ENCODE measurements at places on chromosomes 4 and X.

GRCh38 chr4:168923526-168924194, 86.4 kb downstream of the CBR4 start:
- DNase-seq, result no peak

DNA sequence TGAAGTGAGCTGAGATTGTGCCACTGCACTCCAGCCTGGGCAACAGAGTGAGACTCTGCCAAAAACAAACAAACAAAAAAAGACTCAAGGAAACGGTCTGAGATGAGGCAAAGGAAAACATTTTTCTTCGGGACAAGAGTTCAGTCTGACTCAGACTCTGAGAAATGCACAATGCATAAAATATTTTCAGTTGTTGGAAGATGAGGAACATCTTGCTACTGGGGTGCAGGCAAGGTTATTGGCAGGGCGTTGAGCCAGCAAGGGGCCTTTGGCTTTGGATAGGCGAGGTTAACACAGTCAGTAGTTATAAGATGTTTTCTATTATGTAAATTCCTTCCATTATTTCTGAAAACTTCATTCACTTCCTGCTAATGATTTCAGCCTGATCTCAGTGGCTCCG, 96.1 kb upstream of the VCX start:
- DNase-seq, result no peak

- DNase-seq, result no peak
Measured at GRCh38 chr4:144782345-144782744, 136.4 kb downstream of the HHIP start.

GRCh38 chrX:48595929-48596328, 1.4 kb upstream of the WDR13 start:
- no peak for DNase-seq

DNA sequence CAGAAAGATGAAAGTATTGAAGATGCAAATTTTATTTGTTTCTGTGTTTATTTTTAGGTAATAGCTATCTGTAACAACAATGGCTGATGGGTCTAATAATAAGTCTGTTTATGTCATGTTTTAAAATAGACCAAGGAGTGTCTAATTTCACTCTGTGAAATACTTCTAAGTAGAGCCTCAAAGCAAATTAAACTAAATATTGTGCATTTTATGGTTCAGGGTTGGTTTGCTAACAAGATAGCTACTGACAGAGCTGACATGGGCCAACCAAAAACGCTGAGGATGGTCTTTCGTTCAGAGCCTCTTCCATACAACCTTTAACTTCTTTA, 437.6 kb upstream of the CTSO start:
- DNase-seq, result no peak

GRCh38 chr4:89447543-89447942, 139.9 kb upstream of the GPRIN3 start:
- DNase-seq, result no peak

GRCh38 chr4:181870326-181870725, 372.9 kb upstream of the TENM3 start:
- DNase-seq, result no peak

DNA sequence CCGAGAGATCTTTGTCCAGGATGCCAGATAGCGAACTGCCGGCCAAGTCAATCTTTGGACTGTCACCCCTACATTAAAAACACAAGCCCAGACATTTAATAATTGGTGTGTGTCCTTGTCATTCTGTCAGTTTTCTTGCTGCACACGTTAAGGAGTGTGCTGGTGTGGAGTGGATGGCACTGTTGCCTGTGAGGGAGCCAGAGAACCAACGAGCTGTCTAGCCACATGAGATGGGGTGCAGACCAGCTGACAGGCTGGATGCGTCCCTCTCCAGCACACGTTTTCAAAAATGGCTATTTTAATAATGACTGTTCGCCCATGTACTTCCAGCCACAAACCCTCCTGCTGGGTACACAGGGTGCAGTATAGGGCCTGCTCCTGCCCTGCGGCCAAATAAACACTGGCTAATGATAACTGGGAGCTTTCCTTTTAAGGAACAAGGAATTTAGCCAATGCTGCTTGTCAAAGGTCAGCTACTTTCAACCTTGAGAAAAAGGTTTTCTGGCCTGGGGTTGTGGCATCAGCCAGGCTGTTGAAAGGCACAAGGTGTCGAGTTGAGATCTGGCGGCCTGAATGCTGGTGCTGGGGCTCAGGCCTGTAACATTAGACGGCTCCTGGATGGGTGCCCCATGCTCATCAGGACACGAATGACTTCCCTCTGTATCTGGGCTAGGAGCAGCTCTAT, 54.0 kb upstream of the MAP3K15 start:
- DNase-seq, result peak; percentile 68

DNA sequence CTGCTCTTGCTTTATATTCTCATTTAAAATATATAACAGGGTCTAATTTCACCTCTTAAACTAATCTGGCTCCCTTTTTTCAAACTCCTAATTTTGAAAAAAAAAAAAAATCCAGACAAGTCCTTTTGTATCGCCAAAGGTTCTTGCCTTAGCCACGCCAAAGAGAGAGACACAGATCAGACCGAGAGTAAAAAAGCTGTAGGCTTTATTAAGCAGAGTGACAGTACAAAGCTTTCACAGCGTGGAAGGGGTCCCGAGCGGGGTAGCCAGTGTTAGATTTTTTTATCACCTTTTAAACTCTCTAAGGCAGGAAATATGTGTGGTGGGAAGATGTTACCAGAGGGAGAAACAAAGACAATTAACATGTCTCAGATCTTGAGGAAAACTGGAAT, 54.1 kb downstream of the PAGE2 start:
- no peak for DNase-seq

- DNase-seq, result no peak
Measured at GRCh38 chr4:10944321-10944720, 259.8 kb upstream of the CLNK start.

- DNase-seq, result peak; percentile 78
Measured at GRCh38 chr4:140756319-140757231, at the start of gene TBC1D9. Gene TBC1D9, minus strand, starts transcription at chr4:140756385. Its CDS starts 340 bp downstream, at chr4:140756045.

DNA sequence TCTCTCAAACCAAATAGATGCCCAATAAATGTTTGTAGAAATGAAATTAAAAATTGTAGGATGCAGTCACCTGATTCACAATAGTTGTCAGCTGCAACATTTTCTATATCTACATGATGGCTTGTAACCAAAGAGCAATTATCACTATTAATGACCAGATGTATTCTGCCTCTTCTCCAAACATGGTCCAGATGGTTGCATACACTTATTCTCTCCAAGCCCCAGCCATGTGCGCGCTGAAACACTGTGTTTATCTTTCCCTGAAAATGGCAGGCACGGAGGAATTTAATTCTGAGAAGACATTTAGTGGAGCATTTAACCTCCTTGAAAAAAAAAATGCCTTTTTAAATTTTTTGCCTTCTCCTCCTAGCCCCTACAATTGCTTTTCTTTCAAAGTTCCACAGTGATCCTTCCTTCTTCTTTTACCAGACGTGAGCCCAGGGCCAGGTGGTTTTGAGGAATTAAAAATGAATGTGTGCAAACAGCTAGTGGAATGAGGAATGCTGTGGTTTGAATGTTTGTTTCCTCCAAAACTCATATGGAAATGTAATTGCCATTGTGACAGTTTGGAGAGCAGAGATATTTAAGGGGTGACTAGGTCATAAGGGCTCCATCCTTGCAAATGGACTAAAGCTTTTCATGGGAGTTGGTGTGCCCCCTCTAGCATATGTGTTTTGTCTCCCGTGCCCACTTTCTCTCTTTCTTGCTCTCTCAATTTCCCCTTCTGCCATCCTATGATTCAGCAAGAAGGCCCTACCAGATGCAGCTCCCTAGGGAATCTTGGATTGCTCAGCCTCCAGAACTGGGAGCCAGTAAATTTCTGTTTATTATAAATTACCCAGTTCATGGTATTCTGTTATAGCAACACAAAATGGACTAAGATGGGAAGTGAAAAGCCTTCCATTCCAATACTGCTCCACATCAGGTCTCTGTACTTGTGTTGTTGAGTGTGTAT, 136.0 kb downstream of the GABRB1 start:
- no peak for DNase-seq

DNA sequence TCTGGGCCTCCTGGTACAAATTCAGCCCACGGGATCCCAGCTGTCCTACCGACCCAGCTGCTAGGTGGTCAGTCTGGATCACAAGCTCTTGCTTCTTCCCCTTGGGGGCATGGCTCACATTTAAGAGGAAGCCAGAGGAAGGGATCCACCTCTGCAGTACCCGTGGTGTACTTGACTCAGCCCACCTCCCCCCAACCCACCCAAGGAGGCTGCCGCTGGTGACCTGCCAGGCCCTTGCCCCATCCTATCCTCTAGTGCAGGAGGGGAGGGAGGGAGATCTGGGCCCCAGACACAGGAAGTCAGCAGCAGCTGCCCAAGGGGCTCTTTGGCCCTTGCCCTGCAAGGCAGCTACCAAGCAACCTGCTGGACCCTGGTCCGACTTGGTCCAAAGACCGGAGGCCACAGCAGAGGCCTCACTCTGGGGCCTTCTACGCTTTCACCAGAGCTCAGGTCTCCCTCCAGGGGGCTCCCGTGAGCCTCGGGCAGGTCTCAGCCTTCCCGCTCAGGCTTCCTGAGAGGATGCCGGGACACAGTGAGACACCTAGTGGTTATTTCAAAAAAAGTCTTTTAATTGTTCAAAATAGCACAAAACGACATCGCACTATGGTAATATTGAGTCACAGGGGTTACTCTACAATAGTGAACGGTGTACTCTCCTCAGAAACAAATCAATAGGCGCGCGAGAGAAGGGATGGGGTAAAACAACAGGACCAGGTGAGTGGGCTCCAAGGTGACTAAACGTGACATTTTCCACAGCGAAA, 2.7 kb upstream of the RENBP start:
- peak; percentile 63 for DNase-seq

- no peak for DNase-seq
Measured at GRCh38 chr4:149910177-149910576, 94.5 kb upstream of the IQCM start.

DNA sequence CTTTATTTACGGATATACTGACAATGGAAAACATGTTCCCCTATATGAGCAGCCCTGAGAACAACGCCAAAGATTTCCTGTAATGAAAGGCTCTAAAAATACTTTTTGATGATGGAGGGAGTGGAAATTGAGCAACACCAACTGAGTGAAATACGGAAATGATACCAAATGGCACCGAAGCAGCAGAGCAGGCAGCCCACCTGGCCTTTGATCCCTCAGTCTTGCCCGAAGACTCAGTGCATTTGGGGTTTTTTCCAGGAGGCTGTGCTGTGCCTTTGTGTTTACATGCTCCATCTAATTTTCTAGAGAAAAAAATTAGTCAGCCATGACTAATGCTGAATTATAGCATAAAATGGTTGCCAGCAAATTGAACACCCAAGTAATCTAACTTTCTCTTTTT, 169.9 kb upstream of the RBPJ start:
- no peak for DNase-seq

DNA sequence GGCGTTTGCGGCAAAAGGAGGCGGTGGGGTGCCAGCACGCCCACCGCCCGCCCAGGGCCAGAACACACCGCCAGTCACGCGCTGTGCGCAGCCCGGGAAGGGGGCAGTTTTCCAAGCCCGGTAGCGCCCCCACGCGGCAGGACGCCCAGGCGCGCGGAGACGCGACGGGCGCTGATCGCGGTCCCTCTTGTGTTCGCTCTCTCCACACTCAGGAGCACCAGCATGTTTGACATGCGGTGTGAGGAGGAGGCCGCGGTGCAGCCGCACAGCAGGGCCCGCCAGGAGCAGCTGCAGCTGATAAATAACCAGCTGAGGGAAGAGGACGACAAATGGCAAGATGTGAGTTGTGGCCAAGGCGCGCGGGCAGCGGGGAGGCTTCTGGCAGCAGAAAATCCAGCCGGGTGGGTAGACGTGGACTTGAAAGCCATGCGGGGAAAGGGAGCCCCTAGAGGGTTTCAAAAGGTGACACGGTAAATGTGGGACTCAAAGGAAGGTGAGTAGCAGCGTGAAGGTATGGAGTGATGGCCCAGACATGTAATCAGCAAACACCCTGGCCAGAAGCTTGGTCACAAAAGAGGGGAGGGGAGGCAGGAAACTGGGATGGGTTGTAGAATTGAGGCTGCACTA, 104.1 kb downstream of the PHOX2B start:
- DNase-seq, result peak; percentile 77

GRCh38 chrX:40806513-40807220, 71.3 kb upstream of the MED14 start:
- DNase-seq, result no peak

GRCh38 chr4:83267830-83268475, 16.6 kb downstream of the COQ2 start:
- no peak for DNase-seq

GRCh38 chr4:150327262-150327780, 249.1 kb downstream of the DCLK2 start:
- no peak for DNase-seq

GRCh38 chr4:61298178-61298740, 98.1 kb downstream of the ADGRL3 start:
- no peak for DNase-seq

GRCh38 chrX:19602866-19603622, 87.7 kb upstream of the MAP3K15 start:
- no peak for DNase-seq

DNA sequence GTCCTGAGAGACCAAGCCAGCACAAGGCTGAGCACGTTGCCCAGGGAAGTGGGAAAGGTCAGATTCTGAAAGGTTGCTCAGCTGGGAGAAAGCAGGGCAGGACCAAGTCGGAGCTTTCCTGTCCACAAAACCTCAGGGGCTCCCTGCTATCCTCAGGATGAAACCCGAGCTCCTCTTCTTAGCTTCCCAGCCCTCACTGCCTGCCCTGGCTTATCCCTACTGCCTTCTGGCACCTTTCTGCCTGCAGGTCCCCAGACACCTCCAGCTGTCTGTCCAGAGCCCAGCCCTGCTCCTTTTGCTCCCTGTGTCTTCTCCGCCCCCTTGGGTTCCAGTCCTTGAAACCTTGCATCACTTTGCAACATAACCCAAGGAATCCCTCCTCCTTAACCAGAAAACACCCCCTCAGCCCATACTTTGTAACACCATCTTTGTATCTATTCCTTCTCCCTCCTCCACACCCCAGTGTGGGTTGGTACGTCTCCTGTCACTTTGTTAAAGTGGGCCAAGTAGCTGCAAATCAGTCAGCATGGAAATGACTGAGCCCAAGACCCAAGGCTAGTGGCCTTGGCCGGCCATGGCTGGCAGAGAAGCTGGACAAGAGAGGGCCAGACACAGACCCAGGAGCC, 20.0 kb upstream of the PRRG3 start:
- no peak for DNase-seq

DNA sequence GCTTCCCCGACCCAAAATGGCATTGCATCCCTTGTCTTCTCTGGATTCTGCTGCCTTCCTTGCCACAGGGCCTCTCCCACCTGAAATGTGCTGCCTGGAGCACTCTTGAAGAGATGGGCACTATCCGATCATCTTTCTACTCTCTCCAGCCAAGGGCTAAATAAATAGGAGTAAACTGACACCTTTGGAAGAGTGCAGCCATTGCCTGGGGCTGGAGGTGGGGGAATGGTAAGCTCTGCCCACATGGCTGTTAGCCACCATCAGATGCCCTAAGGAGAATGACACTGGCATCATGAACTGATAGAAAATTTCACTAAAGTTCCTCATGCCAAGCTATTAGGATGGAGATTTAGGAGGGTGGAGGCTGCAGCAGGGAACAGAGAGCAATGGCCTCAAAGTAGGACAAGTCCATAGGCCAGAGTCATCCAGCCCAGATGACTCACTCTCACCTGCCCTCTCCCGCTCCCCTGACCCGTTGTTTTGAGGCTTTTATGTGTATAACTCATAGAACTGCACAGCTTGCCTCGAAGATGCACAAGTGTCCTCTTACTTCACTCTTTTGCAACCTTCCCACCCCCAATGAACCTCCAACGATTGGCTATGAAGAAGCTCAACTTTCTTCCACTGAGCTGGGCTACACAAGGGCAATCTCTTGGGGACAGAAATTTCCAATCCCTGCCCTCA, 822 bp upstream of the PFKFB1 start:
- no peak for DNase-seq
